Spinal cord (tissue), 10 donors: ENCODE measurements at places on chromosomes 5 and 9. TPM values are rescaled to one million over a fixed set of nuclear protein-coding genes. Genes with fewer than 3 reads are reported as not detected.

CARD9 gene
- total RNA-seq, result 2.4 TPM

SYK gene
- total RNA-seq, result 6.1 TPM

NUTM2G gene
- total RNA-seq, result not detected

LRRC19 gene
- total RNA-seq, result not detected

CD274 gene
- 2.8 TPM for total RNA-seq

GRXCR2 gene
- total RNA-seq, result not detected

ORM2 gene
- total RNA-seq, result not detected

RFX3 gene
- 24.5 TPM for total RNA-seq
